ENCODE measurements at places on chromosomes 1 and 21.

DNA sequence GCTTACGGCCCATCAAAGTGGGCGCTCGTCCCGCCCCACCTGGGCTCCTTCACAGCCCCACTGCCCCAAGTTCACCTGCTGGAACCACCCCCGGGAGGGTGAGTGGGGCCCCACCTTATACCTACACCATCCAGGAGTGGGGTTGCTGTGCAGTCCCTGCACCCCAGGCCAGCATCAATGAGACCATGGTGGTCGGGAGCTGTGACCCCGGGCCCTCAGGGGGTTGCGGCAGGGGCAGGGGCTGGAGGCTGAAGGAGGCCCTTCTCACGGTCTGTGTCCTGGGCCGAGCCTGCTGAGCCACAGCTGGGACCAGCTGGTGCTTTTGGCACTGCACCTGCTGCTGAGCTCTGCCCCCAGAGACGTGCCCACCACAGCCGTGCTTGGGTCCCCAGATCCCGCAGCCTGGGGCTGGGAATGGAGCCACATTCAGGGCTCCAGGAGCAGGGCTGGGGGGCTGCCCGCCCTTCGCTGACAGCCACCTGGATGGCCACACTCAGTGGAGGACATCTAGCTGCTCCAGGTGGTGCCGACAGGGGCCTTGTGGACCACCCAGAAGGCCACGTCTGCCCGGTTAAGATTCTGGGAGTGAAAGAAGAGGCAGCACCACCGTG is 17.4 kb downstream of the ACTRT2 start:
- no peak for DNase-seq

GRCh38 chr1:209585672-209586071 is 2.2 kb downstream of the CAMK1G start:
- DNase-seq: no peak

DNA sequence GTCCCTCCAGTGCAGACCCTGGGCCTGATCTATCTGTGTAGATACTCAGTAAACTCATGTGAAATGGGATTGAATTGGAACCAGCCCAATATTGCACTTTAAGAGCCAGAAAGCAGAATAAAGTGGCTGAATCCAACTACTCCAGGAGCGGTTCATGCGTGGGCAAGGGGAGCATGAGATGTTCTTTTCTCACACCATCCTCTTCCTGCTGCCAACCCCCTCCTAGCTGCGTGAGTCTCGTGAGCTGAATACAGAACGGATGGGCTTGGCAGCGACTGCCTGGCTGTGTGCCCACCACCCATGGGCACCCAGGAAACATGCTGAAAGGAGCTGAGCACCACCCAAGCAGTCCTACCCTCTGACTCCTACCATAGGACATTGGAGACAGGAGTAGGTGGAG is 128.3 kb downstream of the ELAVL4 start:
- no peak for DNase-seq

DNA sequence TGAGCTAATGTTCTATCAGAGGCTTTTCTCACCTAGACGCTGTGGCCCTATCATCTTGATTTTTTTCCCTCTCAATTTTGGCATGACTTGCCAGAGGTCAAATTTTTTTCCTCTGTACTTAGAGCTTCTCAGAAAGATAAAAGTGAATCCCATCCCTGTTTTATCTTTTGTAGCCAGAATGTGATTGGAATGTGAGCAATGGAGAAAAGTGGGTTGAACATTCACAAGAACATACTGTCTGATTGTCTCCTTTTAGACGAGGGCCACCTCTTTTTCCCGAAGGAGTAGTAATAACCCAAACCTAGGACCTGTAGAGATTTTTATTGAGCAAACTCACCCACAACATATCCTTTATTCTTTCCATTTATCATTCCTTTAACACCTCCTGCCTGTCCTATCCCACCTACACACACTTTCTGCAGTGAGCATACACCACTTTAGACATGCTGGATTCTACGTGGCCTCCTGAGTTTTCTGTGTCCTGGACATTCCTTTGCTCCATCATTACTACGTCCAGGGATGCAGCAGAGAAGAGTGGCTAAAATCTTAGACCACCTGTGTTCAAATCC is 15.9 kb downstream of the S100A10 start:
- no peak for DNase-seq

GRCh38 chr1:246959944-246960693 is 28.4 kb upstream of the AHCTF1 start:
- no peak for DNase-seq

DNA sequence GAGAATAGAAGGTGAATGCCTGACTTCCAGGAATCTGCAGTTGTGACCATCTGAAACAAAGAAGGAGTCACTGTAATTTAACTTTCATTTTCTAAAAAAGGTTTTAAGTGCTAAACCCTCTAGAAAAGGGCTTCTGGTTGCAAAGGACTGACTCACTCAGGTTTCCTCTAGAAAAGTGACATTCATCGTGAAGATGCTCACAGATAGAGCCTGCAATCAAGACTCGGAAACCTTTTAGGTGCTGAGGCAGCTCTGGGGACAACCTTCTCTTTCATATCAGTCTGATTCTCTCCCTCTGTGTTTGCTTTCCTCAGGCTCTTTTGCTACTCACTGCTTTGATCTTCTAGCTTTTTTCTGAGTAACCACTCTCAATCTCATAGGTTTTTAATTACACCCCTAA is 8.2 kb downstream of the BCL9 start:
- no peak for DNase-seq

GRCh38 chr1:225977937-225978748 is 21.0 kb downstream of the SDE2 start:
- no peak for DNase-seq

DNA sequence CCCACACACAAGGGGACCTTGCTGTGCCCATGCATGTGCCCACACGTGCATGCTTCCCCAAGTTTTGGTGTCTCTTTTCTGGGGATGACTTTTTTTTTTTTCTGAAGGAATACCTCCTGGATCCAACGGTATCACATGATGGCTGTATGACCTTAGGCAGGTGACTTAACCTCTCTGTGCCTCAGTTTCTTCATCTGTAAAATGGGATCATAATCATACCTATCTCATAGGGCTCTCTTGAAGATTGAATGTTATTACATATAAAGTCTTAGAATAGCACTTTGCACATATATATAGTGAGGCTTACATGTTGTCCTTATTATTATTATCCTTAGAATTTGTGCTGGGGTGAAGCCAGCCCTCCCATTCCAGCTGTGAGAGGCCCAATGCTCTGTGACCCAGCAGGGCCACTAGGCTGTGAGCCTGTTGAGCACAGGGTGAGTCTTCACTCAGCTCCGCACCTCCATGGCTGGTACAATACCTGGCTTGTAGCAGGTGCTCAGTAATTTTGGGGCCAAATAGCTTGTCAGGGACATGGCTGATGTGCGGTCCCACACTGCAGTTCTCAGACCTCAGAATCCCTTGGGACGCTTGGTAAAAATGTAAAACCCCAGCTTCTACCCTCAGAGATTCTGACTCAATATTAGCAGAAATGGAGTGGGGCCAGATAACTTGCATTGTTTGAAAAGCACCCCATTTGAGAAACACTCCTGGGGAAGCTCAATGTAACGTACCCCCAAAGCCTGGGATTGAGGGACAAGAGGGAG is 20.6 kb downstream of the STUM start:
- no peak for DNase-seq

GRCh38 chr21:14757533-14758327 is 211.6 kb upstream of the SAMSN1 start:
- no peak for DNase-seq

DNA sequence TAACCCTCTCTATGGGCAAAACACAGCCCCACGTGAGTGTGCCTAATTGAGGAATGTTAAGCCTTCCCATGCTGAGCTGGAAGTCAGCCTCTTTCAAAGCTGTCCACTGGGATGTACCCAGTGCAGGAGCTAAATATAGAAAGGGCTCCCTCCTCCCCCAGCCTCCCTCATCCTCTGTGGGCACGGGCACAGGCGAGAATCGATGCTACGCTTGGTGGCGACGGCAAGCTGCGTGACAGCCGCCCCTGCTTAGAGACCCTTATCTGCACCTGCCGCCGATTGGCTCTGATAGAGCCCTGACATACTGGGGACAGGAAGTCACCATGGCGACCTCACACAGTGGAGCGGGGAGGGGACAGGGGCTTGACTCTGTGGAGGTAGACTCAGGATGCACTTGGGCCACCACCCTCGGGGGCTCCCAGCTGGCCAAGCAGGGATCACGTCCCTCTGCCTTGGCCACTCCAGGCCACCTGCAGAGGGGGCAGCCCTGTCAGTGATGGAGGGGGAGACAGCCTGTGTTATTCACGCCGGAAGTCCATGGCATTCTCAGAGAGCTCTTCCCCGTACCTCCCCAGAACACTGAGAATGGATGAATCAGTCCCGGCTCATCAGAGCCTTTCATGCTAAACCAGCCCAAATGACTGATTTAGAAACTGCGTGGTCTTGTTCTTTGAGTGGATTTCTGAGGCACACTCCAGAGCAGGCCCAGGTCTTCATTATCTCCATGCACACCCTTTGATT is 84.8 kb downstream of the KCND3 start:
- no peak for DNase-seq

DNA sequence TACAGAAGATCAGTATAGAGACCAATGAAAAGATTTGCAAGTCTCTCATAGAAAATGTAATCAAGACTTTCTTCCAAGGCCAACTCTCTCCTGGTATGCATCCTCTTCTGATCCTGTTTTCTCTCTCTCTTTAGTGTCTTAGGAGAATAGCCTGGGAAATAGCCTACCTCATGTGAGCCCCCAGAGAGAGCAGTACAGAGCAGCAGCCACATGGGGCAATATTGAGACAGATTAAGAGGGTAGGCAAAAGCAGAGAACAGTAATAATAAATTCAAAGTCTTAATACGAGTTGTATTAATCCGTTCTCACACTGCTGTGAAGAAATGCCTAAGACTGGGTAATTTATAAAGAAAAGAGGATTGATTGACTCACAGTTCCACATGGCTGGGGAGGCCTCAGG is 61.4 kb downstream of the RNASEL start:
- no peak for DNase-seq

All from BJ (cell line).